Common myeloid progenitor, CD34-positive (primary cell): ENCODE measurements at places on chromosomes 1 and 21.

- DNase-seq: no peak
These were observed 16.4 kb downstream of the MTHFR start for GRCh38 chr1:11789126-11790067.

DNA sequence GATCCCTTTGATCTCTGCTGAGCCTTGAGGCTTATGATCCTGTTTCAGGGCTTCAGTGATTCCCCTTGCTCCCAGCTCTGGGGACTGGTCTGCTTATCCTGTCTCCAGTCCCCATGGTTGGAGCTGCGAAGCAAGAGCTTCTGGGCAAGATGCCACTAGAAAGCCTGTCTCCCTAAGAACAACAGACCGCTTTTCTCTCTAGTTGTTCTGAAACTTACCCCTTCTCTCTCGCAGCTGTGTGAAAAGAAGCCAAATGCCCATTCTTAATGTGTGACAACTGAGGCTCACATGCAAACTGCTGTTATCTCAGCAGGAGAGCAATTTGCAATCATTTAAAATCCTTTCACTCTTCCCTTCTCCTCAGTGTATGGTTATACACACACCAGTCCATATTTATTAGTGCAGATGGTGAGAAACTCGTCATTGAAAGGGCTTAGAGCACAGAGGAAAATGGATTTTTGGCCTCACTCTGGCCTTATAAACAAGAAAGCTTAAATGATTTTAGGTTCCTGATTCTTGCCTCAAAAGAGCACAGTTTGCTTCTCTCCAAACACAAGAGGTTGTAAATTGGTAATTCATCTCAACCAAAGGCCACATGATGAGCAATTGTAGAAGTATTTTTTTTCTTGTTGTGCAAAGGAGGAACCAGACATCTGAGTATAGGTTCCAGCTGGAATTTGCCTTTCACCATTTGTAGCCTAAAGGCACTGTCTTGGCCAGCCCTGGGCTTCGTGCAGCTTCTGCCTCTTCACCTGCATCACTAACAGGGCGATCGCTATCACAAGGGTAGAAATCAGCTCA is 179.2 kb upstream of the LMO4 start:
- no peak for DNase-seq

DNA sequence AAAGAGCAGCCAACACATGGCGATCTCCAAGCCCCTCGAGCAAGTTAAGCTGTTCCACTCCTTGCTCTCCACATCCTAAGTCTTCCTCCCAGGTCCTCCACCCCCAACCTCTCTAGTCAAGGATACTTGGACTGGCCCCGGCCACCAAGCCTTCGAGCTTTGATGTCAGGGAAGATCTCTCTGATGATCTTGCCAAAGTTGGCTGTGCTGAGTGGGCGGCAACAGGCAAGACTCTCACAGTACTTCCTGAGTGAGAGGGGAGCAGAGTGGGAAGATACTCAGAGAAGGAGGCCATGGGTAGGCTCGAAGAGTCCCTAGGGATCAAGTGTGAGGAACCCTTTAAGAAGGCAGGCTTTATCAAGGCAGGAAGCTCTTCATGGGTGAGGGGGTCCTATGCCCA is 2.8 kb downstream of the RFX5 start:
- DNase-seq: no peak

GRCh38 chr1:161159913-161160243 is 578 bp downstream of the USP21 start:
- DNase-seq: no peak
